ENCODE measurements at places on chromosomes 2 and 18.
A peak's percentile ranks its signal among the peaks of the same experiment; 100 is the strongest.

DNA sequence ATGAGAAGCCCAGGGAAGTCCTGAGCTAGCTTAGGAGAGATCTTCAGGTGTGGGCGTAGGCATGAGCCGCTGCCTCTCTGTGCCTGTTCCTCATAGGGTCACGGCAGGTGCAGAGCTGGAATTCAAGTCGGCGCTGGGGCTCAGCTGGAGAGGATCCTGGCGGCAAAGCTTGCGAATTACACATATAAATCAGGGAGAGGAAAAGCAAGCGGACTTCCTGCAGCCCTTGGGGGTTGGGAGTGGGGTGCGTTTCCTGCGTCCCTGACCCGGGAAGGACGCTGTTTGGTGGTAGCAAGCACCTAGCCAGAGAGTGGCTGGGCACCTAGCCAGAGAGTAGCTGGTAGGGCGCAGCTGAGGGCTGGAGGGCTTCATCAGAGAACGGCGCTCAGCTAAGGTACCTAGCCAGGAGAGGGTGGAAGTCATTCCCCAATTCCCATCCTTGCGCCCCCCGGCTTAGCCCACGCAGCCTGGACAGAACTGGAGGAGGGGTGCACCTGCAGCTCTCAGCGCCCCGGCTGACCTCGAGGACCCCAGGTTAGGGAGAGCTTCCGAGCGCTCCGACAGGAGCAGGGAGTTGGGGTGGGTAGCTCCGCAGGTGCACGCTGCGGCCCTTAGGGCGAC, 459 bp upstream of the EFR3B start:
- DNase-seq = peak; percentile 14

GRCh38 chr2:67046591-67046990, 350.5 kb upstream of the ETAA1 start:
- DNase-seq = no peak

GRCh38 chr18:62625019-62625418, 90.3 kb upstream of the PHLPP1 start:
- DNase-seq = no peak

DNA sequence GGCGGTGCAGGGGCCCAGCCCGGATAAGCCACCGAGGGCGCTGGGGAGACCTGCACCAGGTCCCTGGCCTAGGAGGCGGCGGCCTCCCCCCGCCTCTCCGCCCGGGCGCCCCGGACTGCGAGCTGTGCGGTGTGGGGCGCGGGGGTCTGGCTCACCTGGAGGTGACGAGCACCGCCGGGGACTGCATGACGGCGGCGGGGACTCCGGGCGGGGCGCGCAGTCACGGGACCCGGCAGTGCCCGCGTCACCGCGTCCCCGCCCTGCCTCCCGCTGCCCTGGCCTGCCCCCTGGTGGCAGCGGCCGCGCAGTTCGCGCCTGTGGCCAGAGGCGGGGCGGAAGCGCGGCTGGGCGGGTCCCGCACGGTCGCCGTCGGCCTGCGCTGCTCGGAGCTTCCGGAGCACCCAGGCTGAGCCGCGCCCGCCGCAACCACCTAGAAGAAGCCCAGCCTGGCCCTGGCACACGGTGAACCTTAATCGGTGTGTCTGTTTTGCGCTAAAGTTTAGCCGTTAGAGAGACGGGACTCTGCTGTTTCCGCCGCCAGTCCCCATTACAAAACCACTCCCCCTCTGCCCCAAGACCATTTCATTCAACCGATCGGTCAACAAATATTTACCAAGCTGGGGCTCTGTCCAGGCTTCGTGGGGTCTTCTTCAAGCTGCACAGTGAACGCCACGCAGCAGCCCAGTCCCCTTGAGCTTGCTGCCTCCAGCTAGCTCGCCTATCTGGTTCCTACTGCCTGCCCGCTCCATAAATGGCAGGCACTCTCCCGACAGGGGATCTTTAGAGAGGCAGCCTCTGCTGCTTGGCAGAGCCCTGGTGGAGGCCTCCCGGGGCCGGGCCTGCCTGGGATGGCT, at the start of gene HS1BP3:
Gene HS1BP3 (minus strand): TSS at position 222 of the 854 bp plus-strand sequence. CDS start 35 bp downstream, at position 187.
- DNase-seq = peak; percentile 87

- peak; percentile 28 for DNase-seq
Observed at GRCh38 chr18:77123320-77124231, 9.0 kb downstream of the MBP start.

GRCh38 chr2:204220896-204221295, 284.3 kb downstream of the ICOS start:
- no peak for DNase-seq

GRCh38 chr18:13530033-13530878, 196.1 kb downstream of the FAM210A start:
- no peak for DNase-seq

DNA sequence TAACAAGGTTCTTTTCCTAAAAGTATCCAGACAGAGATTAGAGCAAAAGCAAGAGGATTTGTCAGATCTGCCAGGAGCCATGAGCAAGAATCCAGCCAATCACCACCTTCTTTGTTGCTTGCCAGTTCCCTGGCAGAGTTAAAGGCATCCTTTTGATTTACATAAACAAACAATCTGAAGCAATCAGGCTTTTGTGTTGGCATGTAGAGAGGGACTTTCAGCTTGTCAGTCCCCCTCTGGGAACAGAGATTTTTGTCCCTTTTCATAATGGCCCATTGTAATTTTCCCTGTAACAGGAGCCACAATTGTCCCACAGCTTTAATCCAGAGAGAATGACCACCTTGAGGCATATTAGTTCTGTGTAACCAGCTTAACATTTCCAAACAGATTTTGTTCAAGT, at the start of gene ERMN:
Gene ERMN (minus strand): TSS at position 39 of the 400 bp plus-strand sequence. CDS start 182 bp downstream, outside the sequence.
- no peak for DNase-seq

DNA sequence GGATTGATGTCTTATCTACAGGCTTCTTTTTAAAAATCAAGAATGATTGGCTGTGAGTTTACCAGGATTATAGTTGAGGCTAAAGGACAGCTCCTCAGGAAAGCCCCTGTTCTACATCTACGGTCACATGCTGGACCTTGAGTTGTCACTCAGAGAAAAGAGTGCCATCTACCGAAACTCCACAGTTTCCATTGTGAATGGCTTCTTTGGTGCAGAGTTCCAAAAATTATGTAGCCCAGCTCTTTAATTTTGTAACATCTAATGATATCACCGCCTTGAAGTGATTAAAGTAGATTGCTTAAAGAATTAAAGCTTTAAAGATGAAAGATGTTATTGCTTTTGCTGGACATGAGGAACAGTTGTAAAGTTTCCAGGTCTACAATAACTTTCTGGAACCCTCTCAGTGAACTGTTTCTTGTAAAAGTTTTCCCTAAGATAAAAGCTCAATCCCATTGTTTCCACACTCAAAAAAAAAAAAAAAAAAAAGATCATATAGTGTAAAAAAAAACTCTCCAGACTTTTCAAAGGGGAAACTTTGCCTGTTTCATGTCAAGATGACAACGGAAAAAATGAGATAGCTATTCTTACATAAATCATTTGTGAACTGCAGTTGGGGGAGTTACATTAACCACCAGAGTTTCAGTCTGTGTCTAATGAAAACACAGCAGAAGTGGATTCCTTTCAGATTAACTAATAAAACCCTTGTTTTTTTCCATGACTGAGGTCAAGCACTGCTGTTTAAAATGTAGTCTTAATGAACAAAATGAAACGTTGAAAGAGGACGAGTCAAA, 4.3 kb downstream of the COL3A1 start:
- no peak for DNase-seq

DNA sequence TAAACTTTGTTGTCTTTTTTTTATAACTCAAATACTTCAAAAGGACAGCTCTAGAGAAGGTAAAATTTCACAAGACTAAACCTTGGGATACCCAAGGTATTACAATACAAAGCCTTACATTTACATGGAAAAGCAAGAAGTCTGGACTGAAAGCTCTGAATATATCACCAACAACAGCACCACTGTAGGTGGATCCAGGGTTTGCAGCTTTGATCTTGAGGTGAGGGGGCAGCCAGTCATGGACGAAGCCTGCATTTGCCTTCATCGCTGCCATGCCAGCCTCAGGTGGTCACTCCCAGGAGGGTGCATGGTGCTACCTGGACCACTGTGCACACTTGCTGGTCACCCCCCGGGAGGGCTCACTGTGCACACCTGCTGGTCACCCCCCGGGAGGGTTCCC, 36.6 kb downstream of the RBFA start:
- no peak for DNase-seq

DNA sequence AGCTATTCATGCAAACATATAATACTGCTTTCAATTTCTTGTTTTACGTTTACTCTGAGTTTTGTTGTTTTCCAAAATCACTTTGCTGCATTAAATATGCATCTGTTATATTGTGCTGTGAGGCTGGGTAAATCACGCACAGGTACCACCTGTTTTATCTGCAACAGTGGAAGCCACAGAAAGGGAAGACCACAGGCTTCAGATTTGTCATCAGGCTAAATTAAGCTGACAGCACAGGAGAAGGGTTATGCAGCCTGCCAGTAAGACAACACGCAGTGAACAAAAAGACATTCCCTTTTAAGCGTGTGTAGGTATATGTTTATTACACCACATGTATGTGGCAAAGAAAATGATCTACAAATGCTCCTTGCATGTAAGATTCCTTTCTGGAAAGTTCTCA, 38.2 kb downstream of the ZNF516 start:
- DNase-seq = no peak

DNA sequence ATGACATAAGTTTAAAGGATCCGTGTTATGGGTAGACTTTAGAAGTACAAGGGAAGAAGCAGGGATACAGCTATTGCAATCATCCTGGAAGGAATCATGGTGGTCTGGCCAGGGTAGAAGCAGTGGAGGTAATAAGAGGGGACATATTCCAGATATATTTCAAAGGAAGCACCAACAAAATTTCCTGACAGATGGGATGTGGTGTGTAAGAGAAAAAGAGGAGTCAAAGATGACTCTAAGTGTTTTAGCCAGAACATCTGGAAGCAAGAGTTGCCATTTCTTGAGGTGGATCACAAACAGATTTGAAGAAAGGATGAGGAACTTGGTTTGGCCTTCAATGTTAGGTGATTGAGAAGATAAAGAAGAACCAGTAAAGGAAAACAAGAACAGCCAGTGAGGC, 133.1 kb upstream of the CTAGE1 start:
- no peak for DNase-seq

DNA sequence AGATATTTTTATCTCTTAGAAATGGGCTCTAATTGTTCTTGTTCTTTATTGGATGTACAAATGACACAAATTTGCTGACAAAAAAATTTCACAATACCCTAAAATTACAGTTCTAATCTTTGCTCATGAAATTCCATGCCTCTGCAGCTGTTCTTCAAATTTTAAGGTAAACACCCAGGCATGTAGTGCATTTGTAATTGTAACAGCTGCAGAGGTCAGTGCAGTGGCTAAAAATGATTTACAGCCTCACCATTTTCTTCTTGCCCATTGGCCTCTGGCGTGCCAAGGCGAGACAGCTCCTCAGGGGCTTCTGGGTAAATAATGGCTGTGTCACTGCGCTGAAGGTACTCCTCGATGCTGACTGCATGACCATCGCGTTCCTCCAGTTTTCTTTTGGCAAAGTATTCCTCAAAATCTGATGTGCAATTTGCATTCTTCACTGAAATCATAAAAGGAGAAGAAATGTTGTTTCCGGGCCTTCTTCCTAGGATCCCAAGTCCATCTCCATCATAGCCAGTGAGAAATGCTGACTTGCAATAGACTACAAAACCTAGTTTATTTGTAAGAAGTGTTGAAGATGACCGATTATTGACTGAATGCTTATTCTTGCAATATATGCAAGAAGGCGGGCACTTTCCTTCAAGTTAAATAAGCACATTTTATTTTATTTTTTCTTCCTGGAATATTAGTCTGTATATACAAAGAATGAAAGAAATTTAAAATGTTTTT, 115.2 kb downstream of the ZEB2 start:
- no peak for DNase-seq

DNA sequence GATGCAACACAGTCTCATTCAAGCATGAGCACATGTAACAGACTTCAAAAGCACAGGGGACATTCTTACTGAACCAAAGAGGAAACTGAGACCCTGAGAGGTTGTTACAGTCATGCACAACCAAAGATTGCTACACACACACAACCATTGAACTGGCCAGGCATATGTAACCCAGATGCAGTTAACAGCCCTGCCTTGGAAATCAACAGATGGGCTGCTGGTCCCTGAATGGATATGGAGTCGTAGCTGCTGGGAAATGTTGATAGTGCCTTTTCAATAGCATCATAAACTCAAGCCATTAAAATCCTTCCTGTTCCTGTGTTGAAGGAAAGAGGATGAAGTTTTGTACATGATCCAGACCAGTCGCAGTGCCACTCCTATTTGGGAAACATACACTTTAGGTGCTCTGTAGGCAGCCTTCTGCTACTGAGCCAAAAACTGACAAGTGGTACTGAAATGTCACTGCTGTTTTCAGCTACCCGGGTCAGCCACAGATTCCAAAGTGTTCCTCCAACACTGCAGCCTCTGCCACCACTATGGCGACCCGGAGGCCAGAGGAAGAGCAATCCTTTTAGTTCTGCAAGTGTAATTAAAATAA, 143.9 kb downstream of the CCBE1 start:
- DNase-seq = no peak

GRCh38 chr2:58788402-58788801, 547.3 kb upstream of the FANCL start:
- no peak for DNase-seq

- no peak for DNase-seq
Observed at GRCh38 chr2:34828481-34828880, 1229.4 kb upstream of the FAM98A start.

GRCh38 chr18:55031979-55032378, 72.7 kb upstream of the CCDC68 start:
- no peak for DNase-seq

DNA sequence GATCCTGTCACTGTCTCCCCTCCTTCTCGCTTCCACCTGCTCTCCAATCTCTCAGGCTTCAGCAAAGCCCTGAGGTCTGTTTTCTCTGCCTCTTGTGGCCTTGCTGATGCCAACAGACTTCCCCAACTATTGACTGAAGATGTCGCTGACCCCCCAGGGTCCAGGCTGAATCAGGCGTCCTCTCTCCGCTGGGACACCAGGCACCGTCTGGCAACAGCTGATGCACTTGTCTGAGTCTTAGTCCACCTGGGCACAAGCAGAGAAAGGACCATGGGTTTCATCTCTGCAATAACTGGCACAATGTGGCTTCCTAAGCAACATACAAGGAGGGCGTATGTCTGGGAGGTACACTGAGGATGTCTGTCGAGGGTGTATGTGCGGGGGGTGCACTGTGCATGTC, 248.7 kb upstream of the MYT1L start:
- no peak for DNase-seq

DNA sequence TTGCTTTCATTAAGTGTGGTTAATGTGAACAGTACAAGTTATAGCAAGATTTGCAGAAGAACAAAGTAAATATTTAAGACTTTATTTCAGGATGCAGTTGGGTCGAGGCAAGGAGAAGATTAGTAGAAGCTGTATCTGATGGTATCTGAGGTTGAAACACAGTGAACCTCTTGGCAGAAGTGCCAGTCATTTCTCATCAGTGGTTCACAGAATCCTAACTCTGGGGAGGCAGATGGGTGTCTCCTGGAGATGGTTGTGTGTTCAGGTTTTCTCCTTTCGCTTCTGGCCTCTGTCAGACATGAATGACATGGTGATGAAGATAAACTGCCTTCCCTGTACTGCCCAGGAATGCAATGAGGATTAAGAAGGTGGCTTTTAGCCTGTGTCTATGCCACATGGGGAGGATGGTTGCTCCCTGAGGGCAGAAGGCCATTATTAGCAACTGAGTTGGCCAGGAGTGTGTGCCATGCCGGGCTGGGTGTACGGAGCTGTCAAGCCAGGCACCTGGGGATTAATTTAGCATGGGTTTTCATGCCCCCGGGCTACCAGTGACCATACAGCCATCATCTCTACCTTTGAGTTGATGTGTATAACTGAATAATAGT, 28.0 kb downstream of the MGAT5 start:
- DNase-seq = no peak
